ENCODE measurements at places on chromosomes 5 and 9.

GRCh38 chr5:115661101-115661500 lies 35.3 kb upstream of the TMED7 start:
- no peak for DNase-seq

DNA sequence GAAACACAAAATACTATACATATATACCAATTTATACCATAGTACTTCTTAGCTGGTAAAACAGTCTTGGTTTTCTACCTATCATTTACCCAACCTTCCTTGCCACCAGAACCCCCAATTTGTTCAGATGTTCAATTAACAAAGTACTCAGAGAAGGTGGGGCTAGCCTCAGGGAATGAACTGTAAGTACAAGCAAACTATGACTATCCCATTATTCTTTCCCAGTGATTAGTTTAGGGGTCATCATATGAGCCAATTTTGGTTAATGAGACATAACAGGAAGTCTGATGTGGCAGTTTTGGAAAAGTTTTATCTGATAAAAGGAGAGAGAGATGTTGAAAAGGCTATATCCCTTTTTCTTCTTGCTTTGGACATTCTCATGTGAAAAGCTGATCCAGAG lies 125.8 kb downstream of the DTWD2 start:
- peak; percentile 18 for DNase-seq

DNA sequence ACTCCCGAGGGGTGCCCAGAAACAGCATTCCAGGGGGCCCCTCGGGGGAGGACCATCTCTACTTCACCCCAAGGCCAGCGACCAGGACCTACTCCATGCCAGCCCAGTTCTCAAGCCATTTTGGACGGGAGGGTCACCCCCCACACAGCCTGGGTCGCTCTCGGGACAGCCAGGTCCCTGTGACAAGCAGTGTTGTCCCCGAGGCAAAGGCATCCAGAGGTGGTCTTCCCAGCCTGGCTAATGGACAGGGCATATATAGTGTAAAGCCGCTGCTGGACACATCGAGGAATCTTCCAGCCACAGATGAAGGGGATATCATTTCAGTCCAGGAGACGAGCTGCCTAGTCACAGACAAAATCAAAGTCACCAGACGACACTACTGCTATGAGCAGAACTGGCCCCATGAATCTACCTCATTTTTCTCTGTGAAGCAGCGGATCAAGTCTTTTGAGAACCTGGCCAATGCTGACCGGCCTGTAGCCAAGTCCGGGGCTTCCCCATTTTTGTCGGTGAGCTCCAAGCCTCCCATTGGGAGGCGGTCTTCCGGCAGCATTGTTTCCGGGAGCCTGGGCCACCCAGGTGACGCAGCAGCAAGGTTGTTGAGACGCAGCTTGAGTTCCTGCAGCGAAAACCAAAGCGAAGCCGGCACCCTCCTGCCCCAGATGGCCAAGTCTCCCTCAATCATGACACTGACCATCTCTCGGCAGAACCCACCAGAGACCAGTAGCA lies 83.9 kb downstream of the GOLPH3 start:
- DNase-seq: no peak

GRCh38 chr9:131260751-131261452 lies 15.4 kb downstream of the FAM78A start:
- no peak for DNase-seq

DNA sequence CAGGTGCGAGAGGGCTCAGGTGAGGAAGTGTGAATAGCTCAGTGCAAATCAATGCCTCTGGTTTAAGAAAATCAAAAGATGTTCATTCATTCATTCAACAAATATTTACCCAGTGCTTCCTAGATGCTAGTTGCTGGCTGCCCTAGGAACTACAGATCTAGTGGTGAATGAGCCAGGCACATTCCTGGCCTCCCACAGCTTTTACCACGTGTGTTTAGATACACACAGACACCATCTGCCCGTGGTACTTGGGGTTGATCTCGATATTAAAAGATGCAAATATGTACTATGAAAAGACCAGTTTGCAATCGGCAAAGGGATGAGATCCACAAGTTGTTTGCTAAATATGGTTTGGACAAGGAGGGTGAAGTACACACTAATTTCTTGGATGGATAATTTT lies 78.2 kb downstream of the GTF3C4 start:
- DNase-seq: no peak

GRCh38 chr9:134123764-134124128 lies 12.1 kb upstream of the WDR5 start:
- no peak for DNase-seq

DNA sequence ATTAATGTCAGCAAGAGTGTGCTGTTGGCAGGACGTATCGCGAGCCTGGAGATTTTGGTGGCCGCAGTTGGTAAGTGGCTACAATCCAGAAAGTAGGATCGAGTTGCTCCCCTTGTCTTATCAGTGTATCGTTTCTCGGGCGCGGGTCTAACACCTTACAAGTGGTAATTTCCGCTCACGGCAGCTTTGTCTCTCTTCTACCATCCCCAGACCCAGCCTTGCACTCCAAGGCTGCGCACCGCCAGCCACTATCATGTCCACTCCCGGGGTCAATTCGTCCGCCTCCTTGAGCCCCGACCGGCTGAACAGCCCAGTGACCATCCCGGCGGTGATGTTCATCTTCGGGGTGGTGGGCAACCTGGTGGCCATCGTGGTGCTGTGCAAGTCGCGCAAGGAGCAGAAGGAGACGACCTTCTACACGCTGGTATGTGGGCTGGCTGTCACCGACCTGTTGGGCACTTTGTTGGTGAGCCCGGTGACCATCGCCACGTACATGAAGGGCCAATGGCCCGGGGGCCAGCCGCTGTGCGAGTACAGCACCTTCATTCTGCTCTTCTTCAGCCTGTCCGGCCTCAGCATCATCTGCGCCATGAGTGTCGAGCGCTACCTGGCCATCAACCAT lies 1.1 kb downstream of the PTGER4 start:
- DNase-seq: no peak

- no peak for DNase-seq
Measured at GRCh38 chr9:83456226-83456625, 82.0 kb downstream of the FRMD3 start.

DNA sequence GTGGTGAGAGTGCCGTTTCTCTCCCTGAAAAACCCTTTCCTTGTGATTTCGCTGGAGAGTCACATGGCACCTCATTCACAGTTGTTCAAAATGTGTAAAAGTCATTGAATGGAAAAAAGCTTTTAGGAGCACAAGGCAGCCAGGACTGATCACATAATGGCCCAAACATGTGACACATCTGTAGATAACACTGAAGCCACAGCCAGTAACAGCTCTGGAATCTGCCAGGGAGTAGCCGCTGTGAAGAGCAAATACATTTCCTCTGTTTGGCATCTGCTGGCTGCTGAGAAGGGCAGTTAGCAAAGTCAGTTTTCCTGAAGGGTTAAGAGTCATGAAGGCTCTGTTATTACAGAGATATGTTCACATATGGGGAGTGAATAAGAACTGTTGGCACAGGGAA lies 271.8 kb downstream of the NNT start:
- DNase-seq: peak; percentile 82

DNA sequence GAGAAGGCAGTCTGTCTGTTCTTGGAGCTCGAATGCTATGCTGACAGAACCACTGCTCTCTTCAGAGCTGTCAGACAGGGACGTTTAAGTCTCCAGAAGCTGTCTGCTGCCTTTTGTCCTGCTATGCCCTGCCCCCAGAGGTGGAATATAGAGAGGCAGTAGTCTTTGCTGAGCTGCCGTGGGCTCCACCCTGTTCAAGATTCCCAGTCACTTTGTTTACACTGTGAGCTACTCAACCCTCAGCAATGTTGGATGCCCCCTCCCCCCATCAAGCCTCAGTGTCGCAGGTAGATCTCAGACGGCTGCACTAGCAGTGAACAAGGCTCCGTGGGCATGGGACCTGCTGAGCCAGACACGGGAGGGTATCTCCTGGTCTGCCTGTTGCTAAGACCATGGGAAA lies 344.2 kb downstream of the TMEM161B start:
- no peak for DNase-seq

DNA sequence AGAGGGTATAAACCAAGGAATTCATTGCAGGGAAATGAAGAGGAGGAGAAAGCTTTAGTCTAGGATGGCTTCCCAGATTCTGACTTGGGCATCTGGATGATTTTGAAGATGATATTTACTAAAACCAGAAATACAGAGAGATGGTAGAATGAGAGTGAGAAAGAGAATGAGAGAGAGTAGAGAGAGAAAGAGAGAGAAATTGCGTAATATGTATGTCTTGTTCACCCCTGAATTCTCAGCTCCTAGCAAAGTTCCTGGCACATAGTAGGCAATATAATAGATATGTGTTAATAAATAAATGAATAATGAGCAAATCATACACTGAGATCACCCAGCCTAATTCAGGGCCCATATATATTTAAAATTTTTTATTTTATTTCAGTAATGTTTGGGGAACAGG lies 1089.5 kb upstream of the DMAC1 start:
- no peak for DNase-seq

DNA sequence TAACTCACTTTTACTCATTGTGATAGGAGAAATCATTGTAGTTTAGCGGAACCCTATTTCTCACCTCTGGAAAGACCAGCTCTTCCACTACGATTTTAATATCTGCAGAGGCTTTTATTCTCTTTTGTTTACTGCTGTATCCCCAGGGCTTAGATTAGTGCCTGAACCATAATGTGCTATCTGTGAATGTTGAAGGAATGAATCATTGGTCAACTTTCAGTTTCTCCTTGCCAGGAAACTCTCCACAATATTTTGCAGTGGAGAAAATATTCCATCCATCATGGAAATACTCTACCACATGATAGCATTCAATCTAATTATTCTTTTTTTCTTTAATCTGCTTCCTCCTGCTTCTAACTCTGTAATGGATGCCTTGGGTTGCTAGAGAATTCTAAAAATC lies 263.5 kb upstream of the PTPRD start:
- DNase-seq: peak; percentile 47

DNA sequence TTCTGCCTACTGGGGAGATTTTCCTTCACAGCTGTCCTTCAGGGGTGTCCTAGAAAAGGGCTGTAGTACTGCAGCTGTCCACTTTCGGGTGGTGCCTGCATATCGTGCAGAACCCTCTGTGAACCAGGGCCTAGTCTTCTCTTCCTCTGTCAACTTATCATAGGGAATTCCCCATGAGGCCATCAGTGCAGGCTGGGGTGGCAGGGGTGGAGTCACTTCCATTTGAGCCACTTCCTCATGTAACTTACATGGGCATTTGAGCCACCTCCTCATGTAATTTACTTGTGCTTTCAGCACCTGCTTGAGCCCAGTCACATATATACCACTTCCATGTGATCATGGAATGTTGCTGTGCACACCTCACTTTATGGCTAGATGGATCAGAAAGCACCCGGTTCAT lies 742.0 kb upstream of the RGMB start:
- DNase-seq: no peak

- DNase-seq: peak; percentile 27
Measured at GRCh38 chr5:59275510-59276324, 617.8 kb downstream of the PDE4D start.

DNA sequence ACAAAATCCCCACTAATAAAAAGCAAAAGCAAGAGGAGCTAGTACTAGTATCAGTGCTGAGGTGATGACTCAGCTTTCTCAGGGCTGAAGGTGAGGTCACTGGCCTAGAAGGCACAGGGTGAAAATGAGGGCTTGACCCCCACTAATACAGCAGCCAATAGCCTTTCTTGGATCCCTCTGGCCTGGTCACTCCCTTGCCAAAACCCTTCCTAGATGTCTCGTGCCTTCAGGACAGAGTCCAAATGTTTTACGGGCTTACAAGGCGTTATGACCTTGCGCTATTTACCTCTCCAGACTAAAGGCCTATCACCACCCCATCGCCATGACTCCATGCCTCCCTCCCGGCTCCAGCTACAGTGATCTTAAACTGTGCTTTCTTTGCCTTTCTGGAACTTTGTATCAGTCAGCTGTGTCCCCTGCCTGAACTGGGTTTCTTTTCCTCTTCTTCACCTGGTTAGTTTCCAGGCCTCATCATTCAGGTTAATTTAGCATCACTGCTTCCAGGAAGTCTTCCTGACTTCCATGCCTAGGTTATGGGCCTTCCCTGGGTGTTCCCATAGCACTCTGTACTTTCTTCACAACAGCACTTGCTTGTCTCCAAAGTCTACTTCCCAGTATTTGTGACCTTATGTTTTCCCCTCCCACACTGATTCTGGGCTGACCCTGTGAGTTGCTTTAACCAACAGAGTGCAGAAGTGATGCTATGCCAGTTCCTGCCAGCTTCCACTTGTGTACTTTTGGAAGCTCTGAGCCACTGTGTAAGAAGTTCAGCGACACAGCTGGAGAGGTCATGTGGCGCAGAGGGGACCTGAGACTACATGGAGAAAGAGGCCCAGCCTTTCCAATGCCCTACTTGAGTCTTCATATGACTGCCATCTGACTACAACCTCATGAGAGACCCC lies 4.2 kb upstream of the DELE1 start:
- DNase-seq: no peak

DNA sequence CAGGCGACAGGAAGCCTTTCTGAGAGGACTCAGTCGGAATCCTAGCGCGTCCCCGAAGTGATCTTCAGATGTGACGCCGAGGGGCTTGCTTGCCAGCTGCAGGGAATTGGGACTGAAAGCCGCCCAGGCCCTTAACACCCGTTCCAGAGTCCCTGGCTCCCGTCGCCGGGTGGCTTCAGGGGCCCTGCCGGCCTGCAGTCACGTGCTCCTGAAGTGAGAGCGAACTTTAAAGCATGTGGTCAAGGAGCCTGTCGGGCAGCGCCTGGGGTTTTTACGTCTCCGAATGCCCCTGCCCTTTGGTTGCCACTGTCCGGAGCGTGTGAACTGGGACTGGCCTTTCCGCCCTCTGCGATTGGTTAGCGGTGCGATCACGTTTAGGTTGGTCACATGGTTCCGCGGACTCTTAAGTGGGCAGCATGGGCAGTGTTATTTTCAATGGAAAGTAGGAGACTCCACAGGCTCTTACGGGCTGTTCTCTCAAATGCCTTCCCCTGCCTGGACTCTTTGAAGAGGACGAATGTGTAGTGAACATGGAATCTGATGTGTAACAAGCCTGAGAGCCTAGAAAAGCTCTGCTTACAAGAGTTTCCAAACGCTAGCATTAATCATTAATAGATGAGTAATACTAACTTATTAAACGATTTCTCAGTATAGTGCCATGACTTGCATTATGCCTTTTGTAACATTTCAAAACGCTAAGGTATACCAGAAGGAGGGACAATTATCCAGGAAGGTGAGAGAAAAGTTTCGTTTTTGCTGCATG lies 1.9 kb downstream of the VLDLR start:
- DNase-seq: no peak

DNA sequence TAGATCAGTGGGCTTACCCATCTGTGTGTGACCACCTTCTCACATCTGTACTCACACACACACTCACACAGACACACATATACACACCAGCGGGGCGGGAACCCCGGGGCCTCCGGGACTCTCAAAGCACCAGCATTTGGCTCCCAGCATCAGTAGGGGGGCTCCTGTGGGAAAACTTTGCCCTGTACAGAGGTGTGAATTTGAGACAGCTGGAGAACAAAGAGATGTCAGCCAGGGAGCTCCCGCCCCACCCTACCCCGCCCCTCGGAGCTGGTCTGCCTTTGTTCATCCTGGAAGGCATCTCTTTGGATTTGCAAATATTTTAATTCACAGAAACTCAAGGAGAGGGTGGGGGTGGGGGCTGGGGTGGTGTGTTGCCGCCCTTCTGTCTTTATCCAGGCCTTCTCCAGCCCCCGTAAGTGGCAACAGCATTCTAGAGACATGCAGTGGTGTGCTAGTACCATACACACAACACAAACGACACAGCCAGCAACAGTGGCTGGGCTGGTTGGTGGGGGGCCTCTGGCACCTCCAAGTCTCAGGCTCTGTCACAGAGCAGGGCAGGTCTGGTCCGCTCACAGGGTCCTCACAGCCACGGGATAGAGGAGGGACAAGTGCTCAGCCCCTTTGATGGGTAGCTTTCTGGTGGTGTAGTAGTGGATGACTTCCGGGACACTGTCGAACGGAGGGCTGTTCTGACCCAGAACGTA lies 15.5 kb upstream of the SLC25A51 start:
- no peak for DNase-seq
